ENCODE measurements at places on chromosomes 5 and 9.

DNA sequence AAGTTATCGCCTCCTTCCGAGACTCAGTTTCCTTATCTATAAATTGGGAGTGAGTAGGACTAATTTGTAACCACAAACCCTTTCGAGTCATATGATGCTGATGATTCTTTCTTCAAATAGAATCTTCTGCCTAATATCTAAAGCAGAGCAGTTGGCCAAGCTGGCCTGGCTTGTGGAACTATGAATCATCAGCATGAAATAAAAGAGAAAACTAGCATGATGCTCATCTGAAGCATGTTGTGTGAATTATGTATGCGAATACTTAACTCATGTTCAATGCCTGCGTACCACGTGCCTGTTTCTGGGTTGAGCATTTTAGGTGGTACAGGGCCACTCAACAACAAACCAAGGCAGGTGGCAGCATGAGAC lies 15.0 kb upstream of the ORM1 start:
- no peak for DNase-seq

GRCh38 chr5:132020568-132021339 lies 9.3 kb upstream of the ACSL6 start:
- no peak for DNase-seq

DNA sequence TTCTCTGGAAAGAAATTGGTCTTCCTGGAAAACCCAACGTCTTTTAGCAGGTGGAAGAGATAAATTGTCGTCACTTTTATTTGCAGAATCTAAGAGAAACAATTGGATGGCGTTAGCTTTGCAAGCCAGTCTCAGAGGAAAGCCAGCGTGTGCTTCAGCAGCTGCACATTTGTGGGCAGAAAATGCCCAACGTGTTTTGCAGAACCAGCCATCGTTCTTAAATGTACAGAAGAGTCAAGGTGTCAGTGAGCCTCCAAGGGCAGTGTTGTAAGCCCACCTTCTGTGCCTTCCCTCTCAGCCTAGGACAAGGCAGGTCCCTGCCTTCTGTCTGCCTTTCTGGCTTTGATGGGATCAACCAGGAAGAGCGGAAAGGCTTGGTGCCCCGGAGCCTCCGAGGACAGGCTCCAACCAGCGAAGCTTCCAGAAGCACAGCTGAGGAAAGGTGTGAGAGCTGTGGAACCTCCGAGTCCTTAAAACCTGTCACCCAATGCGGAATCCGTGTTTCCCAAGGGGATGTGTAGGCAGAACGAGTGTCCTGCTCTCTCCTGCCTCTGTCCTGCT lies 116.0 kb upstream of the IRX2 start:
- DNase-seq: no peak

GRCh38 chr9:5920860-5921328 lies 30.2 kb downstream of the MLANA start:
- no peak for DNase-seq

DNA sequence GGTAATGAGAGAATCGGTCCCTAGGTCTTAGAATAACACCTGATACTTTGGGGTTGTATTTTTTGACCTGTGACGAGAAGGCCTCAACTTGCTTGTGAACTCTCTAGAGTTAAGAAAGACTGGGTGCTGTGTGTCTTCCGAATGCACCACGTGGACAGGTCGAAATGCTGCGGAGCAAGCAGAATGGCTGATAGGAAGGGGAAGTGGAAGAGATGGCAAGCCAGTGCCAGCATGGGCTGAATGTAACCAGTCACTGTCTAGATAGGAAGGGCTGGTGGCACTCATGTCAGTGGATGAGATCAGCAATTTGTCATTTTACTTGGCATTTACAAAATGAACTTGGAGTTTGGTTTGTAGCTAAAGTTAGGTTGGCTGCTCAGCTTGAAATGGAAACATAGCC lies 5.6 kb downstream of the OTULINL start:
- DNase-seq: no peak

DNA sequence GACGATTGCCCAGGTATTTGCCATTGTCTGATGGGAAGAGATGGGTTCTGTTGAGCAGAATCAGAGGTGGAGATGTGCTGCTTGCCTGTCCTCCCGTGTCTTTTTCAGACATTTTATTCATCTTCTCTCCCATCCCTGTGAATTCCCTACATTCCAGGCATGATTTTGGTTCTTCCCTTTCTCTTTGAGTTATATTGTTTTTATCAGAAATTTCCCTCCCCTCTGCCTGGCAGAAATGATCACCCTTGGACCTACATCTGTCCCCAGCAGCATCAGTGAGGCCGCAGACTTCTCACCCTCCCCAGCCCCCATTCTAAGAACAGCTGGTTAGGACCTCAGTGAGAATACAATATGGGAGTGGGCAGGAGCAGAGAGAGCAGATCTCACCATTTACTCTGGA lies 640.2 kb downstream of the CCDC171 start:
- no peak for DNase-seq

GRCh38 chr5:74541381-74541781 lies 99.1 kb downstream of the ENC1 start:
- DNase-seq: no peak

- DNase-seq: no peak
Observed at GRCh38 chr5:122704247-122705036, 70.4 kb upstream of the SNX2 start.

GRCh38 chr9:99062549-99062948 lies 42.4 kb upstream of the TGFBR1 start:
- no peak for DNase-seq

DNA sequence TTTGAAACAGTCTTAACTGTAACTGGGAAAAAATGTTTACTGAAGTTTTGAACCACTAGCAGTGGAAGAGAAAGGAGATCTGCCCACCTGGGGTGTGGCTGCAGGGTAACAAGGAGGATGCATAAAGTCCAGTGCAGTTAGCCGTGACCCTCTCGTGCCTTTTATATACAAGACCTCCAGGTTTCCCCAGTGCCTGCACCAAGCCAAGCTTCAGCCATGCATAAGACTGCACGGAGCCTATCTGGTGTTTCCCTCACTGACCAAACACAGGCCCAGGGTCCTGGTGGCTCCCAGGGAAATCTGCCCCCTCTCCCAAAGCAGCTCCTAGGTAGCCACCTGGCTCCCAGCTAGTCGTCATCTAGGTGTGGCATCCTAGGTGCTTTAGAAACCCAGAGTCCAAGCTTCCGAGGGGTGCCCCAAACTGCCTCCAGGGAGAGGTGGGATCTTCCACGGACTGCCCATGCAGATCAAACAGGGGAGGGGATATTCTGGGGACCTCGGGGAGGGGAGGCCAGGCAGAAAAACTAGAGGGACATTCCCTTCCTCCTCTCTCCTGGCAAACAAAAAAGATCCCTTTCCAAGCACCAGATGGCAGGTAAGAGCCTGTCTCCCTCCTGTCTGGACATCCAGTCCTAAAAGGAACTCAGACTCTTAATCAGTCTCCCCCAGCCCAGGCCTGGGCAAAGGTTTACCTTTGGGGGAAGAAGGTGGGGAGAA lies 2.7 kb downstream of the SHB start:
- no peak for DNase-seq

DNA sequence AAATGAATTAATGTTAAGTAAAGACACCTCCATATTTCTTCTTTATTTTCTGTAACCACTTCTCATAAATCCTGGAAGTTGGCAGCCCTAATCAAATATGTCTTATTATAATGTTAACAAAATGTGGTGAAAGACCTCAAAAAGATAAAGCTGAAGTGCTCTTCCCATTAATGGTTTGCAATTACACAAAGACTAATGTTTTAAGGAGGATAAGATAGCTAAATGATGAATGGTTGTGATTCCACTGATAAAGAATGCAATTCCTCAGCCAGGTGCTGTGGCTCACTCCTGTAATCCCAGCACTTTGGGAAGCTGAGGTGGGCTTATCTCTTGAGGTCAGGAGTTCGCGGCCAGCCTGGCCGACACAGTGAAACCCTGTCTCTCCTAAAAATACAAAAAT lies 125.8 kb upstream of the SNX2 start:
- no peak for DNase-seq
